Right ventricle myocardium inferior (tissue), 1 donor: ENCODE measurements at places on chromosomes 4 and X.

DNA sequence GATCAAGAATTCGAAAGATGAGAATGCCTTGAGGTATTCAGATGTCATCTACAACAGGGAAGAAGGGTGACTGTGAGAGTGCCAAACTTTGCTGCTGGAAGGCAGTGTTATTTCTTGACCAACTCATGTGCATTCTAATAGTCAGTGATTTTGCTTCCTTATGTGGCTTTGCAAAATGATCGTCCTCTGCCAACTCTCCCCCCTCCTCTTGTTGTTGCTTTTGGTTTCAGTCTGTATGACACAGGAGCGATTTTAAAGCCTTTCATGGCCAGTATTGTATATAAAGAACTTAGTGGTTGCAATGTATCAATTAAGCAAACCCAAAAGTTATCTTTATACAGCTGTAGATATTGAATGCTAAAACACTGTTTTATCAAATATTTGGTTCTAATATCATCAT is 379.1 kb downstream of the IL1RAPL1 start:
- DNase-seq: no peak

DNA sequence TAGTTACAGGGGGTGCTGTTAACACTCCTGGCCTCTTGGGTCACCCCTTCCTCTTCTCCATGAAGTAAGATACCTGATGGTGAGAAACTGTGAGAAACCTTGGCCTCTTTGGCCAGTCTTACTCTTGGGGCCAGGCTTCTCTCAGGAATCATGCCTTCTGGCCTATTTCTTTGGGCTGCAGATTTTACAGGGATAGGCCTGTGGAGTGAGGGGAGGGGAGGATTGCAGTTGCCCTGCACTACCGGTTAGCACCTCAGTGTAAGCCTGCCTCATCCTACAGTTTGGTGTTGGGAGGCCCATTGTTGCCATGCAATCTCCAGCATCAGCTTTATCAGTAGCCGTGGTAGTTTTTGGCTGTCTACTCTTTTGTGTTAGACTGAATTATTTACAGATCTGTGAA is 7.6 kb upstream of the PGRMC2 start:
- no peak for DNase-seq

GRCh38 chr4:177558995-177559394 is 116.8 kb upstream of the AGA start:
- DNase-seq: no peak

GRCh38 chr4:184348311-184349233 is 125.8 kb downstream of the IRF2 start:
- no peak for DNase-seq

DNA sequence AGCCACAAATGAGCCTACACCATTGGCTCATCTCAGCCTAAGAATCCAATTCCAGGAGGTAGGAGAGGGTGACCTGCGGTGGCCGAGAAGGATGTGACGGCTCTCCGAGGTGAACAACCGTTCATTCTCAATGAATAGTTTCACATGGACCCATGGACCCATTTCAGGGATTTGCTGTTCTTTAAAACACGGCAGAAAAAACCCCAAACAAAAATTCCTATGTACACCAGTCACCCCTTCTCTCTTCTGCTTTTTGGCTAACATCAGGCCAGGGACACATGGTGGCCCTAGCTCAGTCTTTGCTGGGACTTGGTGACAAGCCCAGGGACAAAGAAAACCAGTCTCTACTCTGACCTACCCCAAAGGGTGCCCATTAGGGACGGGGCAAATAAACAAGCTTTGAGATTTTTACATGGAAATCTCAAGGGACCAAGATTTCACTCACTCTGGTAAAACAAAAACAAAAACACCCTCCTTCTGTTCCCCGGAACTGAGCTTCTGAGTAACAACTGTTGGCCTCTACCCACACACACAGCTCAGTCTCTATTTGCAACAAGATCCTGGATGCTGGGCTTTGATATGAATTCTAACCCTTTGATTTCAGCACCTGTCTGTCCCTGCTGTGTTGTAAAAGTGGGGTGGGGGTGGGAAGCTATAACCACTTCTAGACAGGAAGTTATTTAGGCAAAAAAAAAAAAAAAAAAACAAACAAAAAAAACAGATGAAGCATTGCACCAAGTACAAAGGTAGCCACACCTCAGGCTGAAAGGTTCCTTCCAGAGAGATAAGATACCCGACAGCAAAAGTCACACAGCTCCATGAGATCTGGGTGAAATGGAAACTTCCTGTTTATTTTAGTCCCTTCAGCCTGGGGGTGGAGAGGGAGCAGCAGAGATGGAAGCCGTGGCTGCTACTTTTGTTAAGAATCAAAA is 49.0 kb downstream of the DDX3X start:
- no peak for DNase-seq

GRCh38 chr4:139209470-139210063 is 32.5 kb upstream of the ELF2 start:
- DNase-seq: no peak

- peak; percentile 28 for DNase-seq
Observed at GRCh38 chr4:1199556-1200331, 27.4 kb upstream of the SPON2 start.

GRCh38 chr4:41213625-41214135 is 662 bp downstream of the APBB2 start:
- DNase-seq: no peak

DNA sequence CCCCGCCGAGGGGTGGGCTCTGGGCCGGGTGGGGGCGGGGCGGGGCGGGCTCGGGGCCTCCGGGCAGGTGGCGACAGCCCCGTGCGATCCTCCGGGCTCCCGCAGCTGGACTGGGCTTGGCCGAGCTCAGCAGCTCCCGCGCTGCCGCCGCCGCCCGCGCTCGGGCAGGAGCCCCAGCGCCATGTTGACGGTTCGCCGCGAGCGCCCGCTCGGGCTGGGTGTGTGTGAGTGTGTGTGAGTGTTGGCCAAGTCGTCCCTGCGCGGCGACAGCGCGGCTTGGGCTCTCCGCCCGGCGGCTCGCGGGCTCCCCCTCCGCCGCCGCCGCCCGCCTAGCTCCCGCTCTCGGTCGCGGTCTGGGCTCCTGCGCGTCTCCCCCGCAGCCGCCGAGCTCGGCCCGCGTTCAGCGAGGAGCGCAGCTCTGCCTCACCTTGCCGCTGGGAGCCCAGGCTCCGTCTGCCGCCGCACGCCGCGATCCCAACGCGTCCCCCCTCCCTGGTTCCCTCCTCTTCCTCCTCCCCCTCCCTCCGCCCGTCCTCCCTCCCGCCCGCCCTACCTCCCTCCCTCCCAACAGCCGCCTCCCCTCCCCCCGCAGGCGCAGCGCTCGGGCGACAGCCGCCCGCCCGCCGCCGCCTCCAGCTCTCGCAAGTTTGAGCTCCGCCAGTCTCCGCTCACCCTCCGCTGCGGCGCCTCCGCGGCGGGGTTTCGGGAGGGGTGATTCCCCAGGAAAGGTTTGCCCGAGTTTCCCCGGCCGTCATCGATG is at the start of gene BCOR:
Gene BCOR, minus strand, starts transcription at position 455 of the 760 bp plus-strand sequence. CDS start 20,029 bp downstream, outside the sequence.
- peak; percentile 83 for DNase-seq

DNA sequence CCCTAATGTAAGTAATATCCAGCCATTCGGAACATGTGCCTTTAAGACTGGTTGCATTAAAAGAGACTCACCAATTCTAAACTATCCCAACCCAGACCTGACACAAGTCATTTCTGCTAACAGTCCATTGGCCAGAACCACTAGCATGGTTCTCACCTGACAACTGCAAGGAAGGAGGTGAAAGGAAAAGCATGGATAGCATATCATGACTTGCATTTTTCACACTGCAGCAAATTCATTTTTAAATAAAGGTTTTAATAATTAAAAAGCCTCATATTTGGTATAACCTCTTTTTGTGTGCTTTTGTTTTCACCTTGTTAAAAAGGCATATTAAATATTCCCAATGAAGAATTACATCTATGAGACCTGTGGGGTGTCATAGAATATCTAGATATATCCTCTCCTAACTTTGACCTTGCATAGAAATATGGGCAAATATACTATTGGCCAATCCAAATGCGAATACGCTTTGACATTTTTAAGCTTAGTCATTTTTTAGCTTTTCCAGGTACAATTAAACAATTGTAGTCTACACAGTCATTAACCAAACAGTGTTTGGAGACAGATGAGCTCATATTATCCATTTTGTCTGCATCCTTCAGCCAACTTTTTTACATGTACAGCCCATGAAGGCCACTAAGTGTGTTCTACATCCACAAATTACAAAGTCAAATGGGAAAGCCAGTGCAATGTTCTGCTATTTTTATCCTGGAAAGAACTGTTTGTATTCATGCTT is 295.3 kb downstream of the PDGFC start:
- no peak for DNase-seq

DNA sequence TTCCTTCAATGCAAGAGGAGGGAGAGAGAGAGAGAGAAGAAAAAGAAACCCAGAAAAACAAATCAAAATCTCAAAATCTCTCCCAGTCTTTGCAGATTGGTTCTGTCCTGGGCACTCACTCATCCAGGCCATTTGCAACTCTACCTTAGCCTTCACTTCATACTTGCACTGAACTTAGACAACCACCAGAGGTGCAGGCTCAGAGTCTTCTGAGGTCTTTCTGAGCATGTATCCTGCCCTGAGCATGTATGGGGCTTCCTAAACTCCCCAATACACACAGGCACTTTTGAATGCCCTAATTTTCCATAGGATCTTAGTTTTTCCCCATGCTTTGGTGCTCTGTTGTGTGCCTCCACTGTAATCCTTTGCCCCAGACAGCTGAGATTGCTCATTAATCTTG is 2.9 kb downstream of the CFI start:
- no peak for DNase-seq

DNA sequence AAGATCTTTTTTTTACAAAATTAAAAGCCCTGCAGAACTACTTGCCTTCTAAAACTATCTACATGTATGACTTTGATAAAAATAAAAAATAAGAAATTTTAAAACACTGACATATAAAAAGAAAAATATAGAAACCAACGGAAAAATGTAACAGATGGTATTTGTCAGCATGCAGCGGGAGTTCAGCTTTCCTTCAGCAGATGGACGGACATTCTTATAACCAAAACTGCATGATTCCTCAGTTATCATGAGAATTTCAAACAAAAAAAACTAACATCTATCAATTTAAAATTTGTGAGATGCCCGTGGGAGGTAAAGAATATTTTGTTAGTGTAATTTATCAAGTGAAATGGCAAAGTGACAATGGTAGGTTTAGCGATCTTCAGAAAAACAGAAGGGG is 23.2 kb downstream of the RWDD4 start:
- DNase-seq: no peak

GRCh38 chrX:10603612-10604011 is 16.8 kb downstream of the MID1 start:
- DNase-seq: no peak

DNA sequence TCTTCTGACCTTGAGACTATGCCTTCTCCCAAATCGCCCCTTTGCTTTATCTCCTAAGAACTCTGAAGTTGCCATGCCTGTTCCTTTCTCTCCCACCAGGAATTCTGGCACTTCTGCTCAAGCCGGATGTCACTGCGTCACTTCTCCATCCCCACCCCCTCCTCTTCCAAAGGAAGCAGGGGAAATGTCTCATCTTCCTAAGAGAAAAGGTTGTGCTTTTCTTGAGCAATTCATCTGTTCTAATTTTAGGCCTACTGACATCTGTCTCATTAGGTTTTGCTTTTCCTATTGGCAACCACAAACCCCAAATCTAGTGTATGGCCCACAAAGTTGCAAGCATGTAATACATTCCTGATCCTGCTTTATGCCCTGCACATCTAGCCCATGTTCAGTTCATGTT is 163.1 kb upstream of the PLAC1 start:
- no peak for DNase-seq

DNA sequence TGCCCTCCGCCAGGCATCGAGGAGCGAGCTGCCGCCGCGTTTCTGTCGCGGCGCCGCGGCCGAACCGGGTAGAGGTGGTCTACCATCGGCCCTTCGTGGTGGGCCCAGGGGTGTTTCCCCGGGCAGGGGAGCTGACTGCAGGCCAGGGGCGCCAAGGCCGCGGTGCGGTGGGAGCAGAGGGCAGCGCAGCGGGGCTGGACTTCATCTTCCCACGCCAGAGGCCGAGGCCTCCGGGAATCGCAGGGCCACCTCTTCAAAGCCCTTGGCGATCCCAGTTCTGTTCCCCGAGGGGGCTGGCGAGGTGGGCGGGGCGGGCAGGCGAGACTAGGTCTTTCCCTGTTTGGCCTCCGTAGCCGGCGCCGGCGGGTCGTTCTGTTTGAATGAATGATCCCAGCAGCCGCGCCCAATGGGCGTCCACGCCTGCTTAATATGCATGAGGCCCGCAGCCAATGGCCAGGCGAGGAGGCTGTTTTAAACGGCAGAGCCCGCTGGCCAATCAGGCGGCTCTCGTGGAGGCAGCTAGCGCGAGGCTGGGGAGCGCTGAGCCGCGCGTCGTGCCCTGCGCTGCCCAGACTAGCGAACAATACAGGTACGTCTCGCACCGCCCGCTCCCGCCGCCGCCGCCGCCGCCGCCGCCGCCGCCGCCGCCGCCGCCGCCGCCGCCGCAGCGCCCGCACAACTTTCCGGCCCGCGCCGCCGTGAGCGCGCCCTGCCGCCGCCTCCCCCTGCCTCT is at the start of gene HMGB3:
Gene HMGB3, plus strand, starts transcription at position 548 of the 733 bp plus-strand sequence. CDS start 2,265 bp downstream, outside the sequence.
- peak; percentile 95 for DNase-seq

- no peak for DNase-seq
Observed at GRCh38 chrX:138794246-138794645, 82.7 kb upstream of the FGF13 start.
